ENCODE measurements at places on chromosomes 12 and 14.

GRCh38 chr12:12358528-12358927, 1.6 kb downstream of the BORCS5 start:
- no peak for DNase-seq

DNA sequence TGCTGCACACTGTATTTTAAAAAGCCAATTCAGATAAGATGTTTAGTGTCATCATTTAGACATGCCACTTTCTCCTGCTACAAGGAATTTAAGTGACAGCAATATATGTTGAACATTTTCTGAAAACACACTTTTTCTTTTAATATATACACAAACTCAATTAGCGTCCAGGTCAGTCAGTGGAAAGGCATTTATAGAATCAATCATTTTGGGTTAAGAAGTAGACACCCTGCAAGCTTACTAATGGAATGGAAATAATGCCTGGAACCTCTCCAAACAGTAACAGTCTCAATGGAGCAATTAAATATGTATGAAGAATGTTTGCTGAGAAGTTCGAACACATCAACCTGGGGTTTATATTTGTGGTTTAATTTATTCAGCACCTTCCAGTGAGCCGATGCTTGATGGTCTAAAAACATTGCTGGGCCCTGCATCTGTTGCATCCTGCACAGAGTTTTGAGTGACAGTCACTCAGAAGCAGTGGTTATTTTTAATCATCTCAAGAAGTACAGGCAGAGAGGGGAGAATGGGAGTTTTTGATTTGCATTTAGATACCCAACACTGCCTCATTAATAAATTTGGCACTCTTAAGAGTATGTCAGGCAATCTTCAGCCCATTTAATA, 410.7 kb downstream of the TMEM117 start:
- no peak for DNase-seq

GRCh38 chr12:113297621-113298471, 37.1 kb downstream of the SLC8B1 start:
- no peak for DNase-seq

GRCh38 chr14:32230181-32230580, 27.1 kb upstream of the RNU6-8 start:
- no peak for DNase-seq

DNA sequence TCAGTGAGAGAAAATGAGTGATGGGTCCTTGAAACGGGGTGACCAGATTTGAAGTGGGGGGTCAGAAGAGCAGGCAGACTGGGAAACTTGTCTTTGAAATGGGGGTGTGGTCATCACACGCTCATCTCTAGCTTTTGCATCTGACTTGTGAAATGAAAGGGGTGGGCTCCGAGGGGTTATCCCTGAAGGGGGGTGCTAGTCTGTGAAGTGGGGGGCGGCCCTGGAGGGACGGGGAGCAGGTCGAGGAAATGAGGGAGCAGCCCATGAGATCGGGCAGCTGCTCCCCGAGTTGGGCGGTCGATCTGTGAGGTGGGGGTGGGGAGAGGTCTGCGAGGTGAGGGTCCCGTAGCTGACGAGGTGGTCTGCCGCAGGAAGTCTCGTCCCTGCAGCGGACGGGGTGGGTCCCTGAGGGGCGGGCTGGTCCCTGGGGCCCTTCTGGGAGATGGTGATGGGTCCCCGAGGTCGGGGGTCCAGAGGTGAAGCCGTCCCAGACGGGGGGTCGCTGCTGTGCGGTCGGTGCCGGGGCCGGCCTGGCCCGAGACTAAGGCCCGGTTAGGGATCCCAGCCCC, 542 bp downstream of the PXN start:
- DNase-seq, result no peak

DNA sequence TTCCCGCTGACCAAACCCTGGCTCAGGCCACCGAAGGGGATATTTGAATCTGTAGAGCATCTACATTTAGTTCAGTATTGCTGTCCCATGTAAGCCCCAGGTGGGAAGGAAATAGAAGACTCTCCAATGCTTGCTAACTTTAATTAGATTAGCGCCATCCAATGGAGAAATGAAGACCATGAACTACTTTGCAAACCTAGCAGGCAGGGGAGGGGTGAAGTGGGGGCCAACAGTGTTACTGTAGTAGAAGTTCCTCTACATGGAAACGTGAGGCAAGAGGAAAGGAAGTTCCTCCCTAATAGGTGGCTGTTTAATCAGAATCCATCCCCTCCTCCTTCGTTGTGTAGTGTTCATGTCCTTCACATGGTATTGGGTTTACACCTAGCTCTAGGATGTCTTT, 9.3 kb upstream of the DENND5B start:
- no peak for DNase-seq

DNA sequence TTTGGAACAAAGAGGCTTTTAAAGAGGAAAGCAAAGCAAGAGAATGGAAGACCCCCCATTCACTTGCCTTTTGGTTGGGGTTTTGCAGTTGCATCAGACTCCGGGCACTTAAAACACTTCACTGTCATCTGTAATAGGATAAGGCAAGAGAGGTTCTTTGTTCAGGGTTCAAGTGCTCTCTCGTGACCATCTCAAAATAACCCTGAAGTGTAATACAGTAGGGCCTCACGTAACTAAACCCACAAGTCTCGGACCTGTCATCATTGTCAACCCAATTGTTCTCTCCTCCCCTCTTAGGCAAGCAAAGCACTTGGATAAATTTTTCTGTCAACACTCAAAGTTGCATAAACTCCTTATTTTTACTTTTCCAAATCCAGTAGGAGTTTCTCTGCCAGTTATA, 26.9 kb upstream of the MYBPC1 start:
- DNase-seq, result no peak

DNA sequence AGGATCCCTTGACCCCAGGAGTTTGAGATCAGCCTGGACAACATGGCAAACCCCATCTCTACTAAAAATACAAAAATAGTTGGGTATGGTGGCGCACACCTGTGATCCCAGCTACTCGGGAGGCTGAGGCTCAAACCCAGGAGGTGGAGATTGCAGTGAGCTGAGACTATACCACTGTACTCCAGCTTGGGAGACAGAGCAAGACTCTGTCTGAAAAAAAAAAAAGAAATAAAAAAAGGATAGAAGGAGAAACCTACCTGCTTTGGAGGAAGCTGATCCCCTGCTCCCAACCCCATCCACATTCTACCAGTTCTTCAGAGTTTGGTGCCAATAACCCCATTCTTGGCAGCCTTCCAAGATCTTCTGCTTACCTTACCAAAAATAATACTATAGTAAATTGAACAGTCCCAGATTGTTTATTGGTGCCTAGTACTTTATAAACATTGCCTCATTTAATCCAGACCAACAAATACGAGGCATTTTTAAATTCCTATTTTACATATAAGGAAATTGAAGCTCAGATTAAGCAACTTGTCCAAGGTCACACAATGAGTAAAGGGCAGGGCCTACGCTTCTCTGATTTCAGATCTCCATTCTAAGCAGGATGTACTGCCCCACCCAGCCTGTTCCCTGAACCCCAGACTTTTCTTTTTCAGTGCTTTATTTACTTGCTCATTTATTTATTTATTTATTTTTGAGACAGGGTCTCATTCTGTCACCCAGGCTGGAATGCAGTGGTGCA, 33.2 kb upstream of the FAM222A start:
- no peak for DNase-seq

DNA sequence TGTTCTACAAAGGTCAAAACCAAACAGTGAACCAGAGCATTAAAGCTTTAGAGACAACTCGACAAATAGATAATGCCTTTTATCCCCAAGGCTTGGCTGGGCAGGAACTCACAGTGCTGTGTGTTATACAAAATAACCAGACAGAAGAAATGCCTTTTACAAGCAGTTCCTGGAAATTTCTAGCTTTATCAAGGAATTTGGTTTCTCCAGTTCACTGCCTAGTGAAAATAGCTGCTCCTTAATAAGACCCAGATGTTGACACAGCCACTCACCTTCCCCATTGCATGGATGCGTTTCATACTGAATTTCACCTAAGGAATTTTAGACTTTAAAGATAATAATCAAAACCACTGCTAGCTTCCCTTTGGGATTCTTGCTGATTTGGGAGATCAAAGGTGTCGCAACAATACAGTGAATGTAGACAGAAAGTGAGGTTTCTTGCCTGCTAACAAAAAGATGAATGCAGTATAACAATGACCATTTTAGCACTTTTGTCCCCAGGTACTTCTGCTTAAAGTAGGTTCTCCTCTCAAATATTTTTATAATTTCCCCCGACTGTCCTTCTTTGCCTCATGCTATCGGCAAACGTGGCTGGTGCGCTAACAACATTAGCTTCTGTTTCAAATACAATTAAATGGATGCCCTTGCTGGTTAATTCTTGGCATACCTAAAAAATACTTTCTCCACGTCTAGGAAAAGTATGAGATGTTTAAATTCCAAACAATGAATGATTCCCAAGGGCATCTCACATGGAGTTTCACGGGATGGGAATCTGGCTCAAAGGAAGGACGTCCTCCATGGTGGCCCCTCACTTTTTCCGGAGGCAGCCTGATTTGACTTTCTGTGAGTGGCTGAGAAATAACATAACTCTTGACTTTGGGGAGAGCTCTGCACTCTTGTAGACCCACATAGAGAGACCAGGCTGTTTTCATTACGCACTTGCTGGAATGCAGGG, 162.4 kb downstream of the C12orf75 start:
- no peak for DNase-seq

- no peak for DNase-seq
Measured at GRCh38 chr12:64077922-64078321, 144.2 kb downstream of the KICS2 start.

GRCh38 chr12:122870867-122871664, 24.9 kb downstream of the VPS37B start:
- peak; percentile 30 for DNase-seq

DNA sequence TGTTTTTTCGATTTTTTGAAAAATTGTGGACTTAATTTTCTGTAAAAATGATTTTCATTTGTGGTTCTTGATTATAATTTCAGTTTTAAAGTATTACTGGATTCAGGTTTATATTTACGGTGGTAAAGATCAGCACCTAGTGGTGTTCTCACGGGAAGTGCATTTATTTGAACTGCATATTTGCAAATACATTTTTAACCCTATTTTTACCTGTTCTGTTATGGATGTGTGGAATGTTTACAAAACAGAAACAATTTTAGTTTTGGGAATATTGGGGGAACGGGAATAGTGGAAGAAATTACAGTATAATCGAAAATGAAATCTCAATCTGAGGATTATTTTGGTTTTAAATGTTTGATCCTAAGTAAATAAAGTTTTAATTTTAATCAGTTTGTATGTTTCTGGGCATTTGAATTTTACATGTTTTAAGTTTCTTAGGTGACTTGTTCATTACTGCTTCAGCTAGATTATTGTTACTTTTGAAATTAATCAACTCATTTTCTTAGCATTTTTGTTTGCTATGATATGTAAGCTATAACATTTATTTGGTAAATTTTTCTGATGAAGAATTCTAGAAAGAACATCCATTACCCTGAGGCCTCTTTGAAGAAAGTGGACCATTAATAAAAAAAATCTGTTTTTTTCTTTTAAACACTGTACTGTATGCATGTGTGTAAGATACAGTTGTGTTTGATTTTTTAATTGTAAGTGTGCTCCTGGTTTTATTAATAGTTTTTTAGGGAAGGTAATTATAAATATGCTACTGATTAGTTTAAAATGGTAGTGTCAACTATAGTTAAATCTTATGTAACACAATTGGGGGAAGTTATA, 942 bp downstream of the ATF7IP start:
- no peak for DNase-seq

DNA sequence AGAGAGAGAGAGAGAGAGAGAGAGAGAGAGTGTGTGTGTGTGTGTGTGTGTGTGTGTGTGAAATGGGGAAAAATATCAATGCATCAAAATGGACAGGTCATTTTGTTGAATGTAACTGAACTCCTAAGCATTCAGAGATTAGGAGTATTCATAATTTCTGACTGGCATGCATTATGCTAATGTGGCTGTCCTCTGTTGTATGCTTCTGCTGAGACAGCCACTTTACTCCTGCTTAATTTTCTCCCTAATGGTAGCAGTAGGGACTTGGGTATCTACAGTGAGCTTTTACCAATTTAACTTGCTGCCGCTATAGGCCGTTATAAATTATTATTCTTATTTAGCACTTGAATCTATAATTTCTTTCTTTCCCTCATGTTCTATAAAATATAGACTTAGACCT, 924.8 kb downstream of the NRXN3 start:
- DNase-seq, result no peak

GRCh38 chr12:50786498-50787231, 22.8 kb downstream of the ATF1 start:
- no peak for DNase-seq

- no peak for DNase-seq
Measured at GRCh38 chr14:93085911-93086310, 29.8 kb downstream of the ITPK1 start.

GRCh38 chr14:24965934-24966578, 83.9 kb downstream of the STXBP6 start:
- no peak for DNase-seq
